Osteoblast (primary cell): ENCODE measurements at places on chromosomes 5 and 9.

DNA sequence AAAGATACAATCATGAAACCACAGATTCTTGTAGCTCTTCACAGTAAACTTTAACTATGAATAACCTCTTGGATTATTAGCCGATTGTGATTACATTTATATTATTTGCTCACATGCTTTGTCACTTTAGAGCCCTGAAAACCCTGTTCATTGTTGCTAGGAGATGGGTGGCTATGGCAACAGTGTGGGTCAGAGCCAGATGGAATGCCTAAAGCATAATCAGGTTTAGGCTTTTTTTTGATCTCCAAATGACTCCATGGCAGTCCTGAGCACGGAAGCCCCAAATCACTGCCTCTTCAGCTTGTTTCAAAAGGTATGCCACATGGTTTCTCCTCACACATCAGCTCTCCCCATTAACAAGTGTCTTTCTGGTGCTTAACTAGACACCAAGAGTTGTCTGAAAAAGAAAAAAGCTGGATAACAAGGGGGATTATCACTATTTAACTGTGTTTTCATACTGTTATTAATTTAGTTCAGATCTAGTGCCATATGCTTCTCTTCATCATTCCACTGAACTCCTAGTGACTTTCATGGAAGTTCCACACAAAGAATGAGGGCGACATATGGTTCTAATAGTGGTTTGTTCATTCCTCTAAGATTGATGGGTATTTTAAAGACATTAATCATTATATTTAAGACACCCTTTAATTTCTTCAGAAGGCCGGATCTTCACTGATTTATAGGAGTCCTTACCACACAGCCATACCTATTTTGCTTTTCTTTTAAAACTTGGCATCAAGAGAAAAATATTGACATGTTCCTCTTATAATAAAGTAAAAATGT lies 88.8 kb upstream of the PAM start:
- H3K4me1 ChIP-seq = peaks cover 13% of the 10 kb centered on the region
- DNase-seq = peak; percentile 23
- H3K36me3 ChIP-seq = no peaks in the 10 kb centered on the region
- H3K27ac ChIP-seq = no peak overlapping the region

DNA sequence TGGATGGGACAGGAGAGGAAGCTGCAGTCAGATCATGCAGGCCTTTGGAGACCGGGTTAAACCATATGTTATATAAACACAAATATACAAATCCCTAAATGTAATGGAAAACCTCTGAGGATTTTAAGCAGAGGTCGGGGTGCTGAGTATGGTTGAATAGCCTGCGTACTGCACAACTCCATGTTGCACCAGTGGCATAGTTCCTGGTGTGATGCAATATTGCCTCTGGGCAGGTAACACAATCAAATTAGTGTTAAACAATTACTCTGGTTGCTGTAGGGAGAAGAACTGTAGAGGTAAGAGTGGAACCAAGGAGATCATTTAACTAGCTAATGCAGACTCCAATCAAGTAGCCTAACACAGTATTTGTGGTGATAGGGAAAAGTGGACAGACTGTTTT lies 21.3 kb upstream of the RNF145 start:
- no peak overlapping the region for H3K4me3 ChIP-seq
- no peaks in the 10 kb centered on the region for H3K4me1 ChIP-seq
- H3K36me3 ChIP-seq = no peaks in the 10 kb centered on the region
- no peak overlapping the region for H3K27ac ChIP-seq
- no peaks in the 10 kb centered on the region for H3K27me3 ChIP-seq

GRCh38 chr5:180395540-180396274 lies 42.6 kb upstream of the GFPT2 start:
- H3K36me3 ChIP-seq = no peaks in the 10 kb centered on the region
- H3K4me3 ChIP-seq = no peak overlapping the region
- no peak overlapping the region for H3K27ac ChIP-seq
- no peaks in the 10 kb centered on the region for H3K4me1 ChIP-seq
- no peaks in the 10 kb centered on the region for H3K27me3 ChIP-seq
- DNase-seq = peak; percentile 68

GRCh38 chr5:78717674-78718584 lies 69.4 kb upstream of the LHFPL2 start:
- H3K36me3 ChIP-seq = no peaks in the 10 kb centered on the region
- H3K4me1 ChIP-seq = peaks cover 14% of the 10 kb centered on the region

- H3K27ac ChIP-seq = no peak overlapping the region
- no peak overlapping the region for H3K4me3 ChIP-seq
- DNase-seq = no peak
- H3K4me1 ChIP-seq = no peaks in the 10 kb centered on the region
These were observed 241.2 kb downstream of the FAM114A2 start for GRCh38 chr5:153797484-153797883.

- no peak for DNase-seq
- H3K27me3 ChIP-seq = no peaks in the 10 kb centered on the region
- no peak overlapping the region for H3K27ac ChIP-seq
These were observed 365.0 kb downstream of the TMEM232 start for GRCh38 chr5:110361471-110361870.

GRCh38 chr5:64700765-64701164 lies 10.5 kb downstream of the SHISAL2B start:
- H3K4me3 ChIP-seq = no peak overlapping the region
- no peaks in the 10 kb centered on the region for H3K4me1 ChIP-seq
- no peak overlapping the region for H3K27ac ChIP-seq
- peaks cover 11% of the 10 kb centered on the region for H3K27me3 ChIP-seq
- H3K36me3 ChIP-seq = no peaks in the 10 kb centered on the region

DNA sequence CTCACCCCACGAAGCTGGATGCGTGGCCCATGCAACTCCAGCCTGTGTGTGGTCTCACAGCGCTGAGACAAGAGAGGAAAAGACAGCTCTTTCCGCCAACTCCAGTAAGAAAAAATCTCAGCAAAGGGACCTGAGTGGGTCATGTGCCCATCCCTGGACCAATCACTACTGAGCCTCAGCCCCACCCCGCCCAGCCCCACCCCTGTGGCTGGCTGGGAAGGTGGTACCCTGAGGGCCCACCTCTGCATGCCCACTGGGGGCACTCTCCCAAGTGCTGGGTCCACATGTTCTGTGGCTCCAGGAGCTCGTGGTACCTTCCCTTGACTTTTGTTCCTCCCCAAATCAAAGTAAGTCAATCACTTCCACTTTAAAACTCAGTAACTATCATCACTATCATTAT lies 105.1 kb upstream of the SMIM23 start:
- no peak overlapping the region for H3K4me3 ChIP-seq
- no peak overlapping the region for H3K27ac ChIP-seq
- H3K27me3 ChIP-seq = peaks cover 29% of the 10 kb centered on the region

- H3K27me3 ChIP-seq = no peaks in the 10 kb centered on the region
- no peak overlapping the region for H3K4me3 ChIP-seq
- no peaks in the 10 kb centered on the region for H3K36me3 ChIP-seq
- H3K4me1 ChIP-seq = no peaks in the 10 kb centered on the region
- no peak overlapping the region for H3K27ac ChIP-seq
These were observed 188.9 kb downstream of the HSD17B3 start for GRCh38 chr9:96113032-96113431.
